ENCODE measurements at places on chromosomes 12 and 14. TPM values are rescaled to one million over a fixed set of nuclear protein-coding genes. Genes with fewer than 3 reads are reported as not detected.

Gene AICDA
- polyA plus RNA-seq, result not detected

Gene KRT7
- 214 TPM for polyA plus RNA-seq

Gene LMO3
- 1.2 TPM for polyA plus RNA-seq

Gene IFI27L2
- 103 TPM for polyA plus RNA-seq

Gene IAPP
- 1.2 TPM for polyA plus RNA-seq

Gene GARIN6
- not detected for polyA plus RNA-seq

Gene HHIPL1
- 0.68 TPM for polyA plus RNA-seq

Gene ITGA7
- 3.5 TPM for polyA plus RNA-seq

Gene KLHL28
- polyA plus RNA-seq, result 1.7 TPM

Measured in stomach (tissue), 19 donors.